ENCODE measurements at places on chromosomes 5 and 9.

DNA sequence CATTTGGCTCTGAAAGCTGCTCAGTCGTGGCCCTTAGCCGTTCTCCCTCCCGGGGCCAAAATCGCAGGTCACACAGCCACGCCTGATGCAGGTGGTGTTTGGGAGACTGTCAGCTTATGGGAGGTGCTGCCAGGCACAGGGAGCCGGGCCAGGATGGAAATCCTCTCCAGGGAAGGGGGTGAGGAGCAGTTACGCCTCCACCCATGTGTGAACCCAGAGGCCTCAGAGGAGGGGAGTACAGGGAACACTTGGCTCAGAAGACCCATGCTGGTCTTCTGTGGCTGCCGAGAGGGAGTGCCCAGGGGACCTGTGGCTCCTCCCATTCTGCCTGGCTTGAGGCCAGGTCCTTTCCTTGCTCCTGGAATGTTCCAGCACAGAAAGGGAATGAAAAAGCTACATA is 3.6 kb upstream of the OLFM1 start:
- no peak for DNase-seq

DNA sequence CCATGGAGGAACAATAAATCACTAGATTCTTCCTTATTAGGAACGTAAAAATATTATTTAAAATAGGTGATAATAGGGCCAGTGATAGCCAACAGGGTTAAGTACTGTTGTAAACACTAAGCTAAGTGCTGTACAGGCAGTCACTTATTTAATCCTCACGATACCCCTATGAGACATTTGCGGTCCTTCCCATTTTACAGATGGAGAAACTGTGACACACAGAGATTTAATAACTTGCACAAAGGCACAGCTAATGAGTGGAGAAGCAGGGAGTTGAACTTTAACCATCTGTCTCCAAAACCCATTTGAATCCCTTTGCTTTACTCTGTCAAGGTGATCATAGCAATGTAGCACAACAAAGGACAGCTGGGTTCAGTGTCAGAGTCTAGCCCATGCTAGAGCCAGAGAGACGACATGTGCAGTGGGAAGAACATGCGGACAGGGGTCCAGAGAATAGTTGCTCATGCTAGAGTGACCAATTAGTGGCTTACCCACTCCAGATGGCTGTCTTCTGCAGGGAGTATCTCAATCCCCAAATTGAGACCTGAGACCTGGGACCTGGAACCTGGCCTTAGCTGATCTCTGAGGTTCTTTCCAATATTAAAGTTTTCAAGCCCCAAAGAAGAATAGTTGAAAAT is 28.9 kb downstream of the STXBP1 start:
- DNase-seq: no peak

GRCh38 chr9:105178076-105178475 is 66.4 kb upstream of the SLC44A1 start:
- no peak for DNase-seq

- peak; percentile 17 for DNase-seq
Measured at GRCh38 chr5:177552839-177553455, 1.4 kb downstream of the FAM193B start.

- peak; percentile 46 for DNase-seq
Measured at GRCh38 chr9:35342221-35342958, 147.5 kb upstream of the RUSC2 start.

- DNase-seq: no peak
Measured at GRCh38 chr9:112575107-112575506, 88.5 kb downstream of the KIAA1958 start.

DNA sequence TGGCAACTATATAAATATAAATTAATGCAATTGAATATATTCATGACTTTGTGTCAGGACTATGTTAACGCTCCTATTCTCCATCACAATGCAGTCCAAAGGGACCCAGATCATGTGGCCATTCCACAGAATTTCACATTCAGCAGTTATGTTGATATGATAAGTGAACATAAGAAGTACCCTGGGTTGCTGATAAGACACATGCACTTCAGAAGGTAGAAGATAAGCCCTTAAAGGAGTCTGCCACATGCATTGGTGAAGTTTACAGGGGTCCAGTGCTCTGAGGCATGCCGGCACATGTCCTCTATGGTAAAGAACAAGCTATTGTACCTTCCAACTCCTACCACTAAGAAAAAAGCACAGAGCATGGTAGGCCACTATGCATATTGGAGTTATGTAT is 76.4 kb downstream of the PHAX start:
- DNase-seq: no peak

DNA sequence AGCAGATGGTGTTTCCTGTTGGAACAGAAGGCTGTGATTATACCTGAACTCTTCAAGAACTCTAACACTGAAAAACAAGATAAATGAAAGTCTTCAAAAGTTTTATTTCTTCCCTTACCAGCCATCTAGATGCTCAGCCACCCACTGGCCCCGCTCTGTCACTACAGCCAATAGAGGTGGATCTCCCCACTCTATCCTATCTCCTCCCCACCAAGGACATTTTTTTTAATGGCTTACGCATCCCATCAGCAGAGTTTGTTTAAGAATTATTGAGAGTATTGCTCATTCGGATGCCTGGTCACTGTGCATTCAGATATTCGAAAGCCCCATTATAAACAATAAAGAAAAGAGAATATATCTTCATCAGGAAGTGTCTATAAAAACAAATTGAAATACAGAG is 159.4 kb downstream of the RASEF start:
- DNase-seq: no peak

GRCh38 chr9:135479469-135480052 is at the start of gene PPP1R26:
PPP1R26 (plus strand) TSS chr9:135479782; CDS start chr9:135484511, 4,729 bp downstream.
- DNase-seq: no peak

GRCh38 chr9:385818-386398 is 171.2 kb downstream of the DOCK8 start:
- peak; percentile 55 for DNase-seq

DNA sequence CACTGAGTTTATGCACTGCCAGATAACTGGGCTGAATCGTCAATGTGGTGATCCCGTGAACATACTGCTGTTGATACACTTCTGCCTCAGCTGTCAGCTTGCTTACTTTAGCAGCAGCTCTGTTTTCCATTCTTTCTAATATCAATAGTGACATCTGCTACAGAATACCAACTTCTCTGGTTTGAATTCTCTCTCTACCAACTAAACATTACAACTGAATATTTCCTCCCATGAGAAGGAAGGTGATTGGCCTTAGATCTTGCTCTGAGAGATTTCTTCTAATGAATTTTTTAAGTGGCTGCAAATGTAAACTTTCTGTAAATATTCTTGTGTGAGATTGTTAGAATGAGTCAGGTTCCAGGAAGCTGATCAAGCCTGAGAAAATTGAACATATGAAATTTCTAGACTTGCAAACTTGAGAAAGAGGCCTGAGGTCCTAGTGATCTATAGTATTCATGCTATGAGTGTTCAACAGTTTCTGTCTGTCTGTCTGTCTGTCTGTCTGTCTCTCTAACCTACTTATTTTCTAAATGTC is 205.5 kb upstream of the CDKN2B start:
- DNase-seq: peak; percentile 51

GRCh38 chr9:81522716-81523551 is 166.4 kb downstream of the TLE1 start:
- DNase-seq: peak; percentile 57

- DNase-seq: peak; percentile 74
Measured at GRCh38 chr9:70639853-70640814, 225.7 kb upstream of the KLF9 start.

DNA sequence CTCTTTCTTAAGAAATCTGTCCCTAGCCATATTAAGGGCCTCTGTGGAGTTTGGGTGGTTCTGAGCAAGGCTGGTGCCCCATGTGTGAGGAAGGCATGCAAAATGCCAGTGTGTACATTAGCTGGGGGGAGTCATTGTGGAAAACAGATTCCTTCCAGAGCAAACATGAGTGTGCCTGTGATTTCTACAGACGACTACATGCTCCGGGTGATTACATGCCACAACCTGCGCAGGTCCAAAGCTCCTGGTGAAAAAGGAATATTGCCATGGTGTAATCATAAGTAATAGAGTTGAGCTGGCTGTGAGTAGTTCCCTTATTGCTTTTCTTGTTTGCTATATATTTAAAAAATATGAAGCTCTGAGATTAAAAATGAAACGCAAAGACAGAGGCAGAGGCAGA is 102.1 kb downstream of the ACER2 start:
- DNase-seq: no peak

- peak; percentile 78 for DNase-seq
Measured at GRCh38 chr9:101514071-101514470, 19.6 kb upstream of the RNF20 start.

DNA sequence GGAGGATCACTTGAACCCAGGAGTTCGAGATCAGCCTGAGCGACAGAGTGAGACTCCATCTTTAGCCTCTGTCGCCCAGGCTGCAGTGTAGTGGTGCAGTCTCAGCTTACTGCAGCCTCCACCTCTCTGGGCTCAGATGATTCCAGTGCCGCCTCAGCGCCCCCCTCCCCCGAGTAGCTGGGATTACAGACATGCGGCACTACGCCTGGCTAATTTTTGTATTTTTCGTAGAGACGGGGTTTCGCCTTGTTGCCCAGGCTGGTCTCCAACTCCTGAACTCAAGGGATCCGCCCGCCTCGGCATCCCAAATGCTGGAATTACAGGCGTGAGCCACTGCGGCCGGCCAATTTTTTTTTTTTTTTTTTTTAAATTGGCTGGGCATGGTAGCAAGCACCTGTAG is 2.3 kb upstream of the HSPA9 start:
- no peak for DNase-seq

DNA sequence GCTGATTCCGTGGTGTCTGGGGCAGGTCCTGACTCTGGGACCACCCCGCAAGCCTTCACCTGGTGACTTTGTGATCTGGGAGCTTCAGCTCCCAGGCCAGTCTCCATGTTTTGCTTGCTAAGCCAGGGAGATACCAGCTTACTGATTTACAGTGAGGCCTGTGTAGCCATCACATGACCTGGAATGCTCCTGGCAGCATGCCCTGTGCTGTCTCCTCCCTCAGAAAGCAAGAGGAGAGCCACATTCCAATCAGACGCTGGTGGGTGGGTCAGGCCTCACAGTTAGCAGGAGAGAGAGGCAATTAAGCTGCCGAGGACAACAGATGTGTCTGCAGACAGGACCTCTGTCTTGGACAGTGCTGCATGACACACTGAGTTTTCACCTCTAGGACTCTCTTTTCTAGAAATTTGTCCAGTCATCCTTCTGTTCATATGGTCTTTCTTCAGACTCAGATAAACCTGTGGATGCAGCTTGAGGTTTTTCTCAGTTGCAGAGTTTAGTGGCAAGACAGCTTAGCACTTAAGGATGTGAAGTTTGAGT is 24.4 kb upstream of the GRPEL2 start:
- DNase-seq: peak; percentile 92

- DNase-seq: no peak
Measured at GRCh38 chr5:179232091-179232735, 113.0 kb downstream of the ADAMTS2 start.

DNA sequence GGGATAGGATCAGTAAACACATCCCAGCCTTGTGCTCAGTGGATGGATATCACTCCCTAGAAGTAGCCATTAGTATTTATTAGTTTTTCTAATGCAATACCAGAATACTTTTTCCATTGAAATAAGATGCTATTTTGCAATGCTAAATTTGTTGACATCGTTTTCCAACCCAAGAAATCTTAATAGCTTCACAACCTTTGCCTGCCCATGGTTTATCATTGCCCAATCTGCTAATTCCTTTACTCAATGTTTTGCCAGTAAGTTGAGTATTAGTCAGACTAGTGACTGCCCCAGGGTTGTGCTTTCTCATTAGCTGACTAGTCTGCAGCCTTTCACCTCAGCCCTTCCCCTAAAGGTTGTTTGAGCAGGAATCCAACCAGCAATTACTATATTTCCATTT is 62.9 kb downstream of the NREP start:
- peak; percentile 43 for DNase-seq

DNA sequence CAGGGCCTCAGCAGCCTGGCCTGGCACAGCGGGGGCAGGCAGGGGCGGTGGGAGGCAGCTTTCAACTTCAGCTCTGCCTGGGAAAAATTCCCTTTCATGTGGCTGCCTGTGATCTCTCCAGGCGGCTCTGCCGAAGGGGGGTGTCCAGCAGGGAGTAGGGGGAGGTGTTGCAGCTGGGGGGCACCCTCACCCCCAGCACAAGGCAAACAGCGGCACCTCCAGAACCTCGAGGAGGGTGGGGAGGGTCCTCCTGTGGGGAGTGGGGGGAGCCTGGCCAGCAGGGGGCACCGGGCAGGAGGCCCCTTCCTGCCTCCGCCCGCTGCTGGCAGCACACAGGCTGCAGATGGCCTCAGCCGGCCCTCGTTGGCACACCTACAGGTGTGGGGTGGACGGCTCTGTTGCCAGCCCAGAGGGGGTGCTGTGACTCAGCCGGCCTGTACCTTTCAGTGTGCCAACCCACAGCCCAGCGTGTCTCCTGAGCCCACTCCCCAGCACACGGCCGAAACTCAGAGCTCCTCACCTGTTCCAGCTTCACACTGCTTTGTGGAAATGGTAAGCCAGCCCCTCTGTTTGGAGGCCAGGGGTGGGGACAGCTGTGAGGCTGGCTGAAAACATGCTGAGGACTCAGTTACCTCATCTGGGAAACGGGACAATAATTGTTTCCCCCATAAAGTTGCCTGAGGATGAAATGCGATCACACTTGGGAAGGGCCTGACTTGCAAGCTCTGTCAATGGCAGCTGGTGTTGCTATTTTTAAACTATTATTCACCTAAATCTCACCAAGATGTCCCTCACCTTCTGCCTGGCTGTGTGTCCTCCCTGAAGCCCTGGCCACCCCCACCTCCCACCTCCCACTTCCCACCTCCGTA is 37.0 kb downstream of the CXXC5 start:
- no peak for DNase-seq

- DNase-seq: no peak
Measured at GRCh38 chr9:7578951-7579350, 220.6 kb downstream of the DMAC1 start.

- DNase-seq: no peak
Measured at GRCh38 chr5:87282269-87282668, 14.6 kb downstream of the RASA1 start.

- DNase-seq: no peak
Measured at GRCh38 chr5:160367261-160367660, 3.2 kb downstream of the C1QTNF2 start.

- DNase-seq: peak; percentile 5
Measured at GRCh38 chr5:24855485-24855884, 210.7 kb upstream of the CDH10 start.

GRCh38 chr9:36407122-36407723 is 7.2 kb upstream of the RNF38 start:
- DNase-seq: peak; percentile 39

GRCh38 chr9:133622555-133622954 is 13.4 kb upstream of the FAM163B start:
- DNase-seq: no peak

DNA sequence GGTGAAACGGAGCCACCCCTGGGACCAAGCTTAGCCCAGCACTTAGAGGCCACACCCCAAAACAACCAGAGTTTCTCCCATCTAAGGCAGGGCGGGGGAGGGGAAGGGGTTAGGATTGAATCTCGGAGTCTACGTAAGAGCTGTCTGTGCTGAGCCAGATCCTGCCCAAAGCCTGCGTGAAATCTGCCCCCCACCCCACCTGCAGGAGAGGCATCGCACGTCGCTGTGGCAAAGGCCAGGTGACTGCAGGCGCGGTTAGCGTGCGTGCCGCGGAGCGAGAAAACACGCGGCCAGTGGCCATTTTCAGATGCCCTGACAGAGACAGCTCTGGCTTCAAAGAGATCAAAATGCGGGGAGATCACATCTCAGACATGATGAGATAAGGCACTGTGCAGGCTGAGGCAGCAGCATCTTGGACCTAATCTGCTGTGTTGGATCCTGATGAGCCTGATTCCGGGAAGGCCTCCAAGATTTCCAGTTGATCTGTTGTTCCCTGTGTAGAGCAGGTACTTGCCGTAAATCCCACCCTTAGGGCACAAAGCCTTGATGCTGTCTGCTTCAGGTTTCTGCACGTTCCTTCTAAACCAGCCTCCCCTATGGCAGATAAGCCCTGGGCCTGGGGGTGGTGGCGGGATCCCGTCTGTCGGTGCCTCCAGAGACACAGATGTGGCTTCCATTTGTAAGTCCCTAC is 2.5 kb upstream of the QSOX2 start:
- no peak for DNase-seq
